ENCODE measurements at places on chromosomes 16 and 17.

DNA sequence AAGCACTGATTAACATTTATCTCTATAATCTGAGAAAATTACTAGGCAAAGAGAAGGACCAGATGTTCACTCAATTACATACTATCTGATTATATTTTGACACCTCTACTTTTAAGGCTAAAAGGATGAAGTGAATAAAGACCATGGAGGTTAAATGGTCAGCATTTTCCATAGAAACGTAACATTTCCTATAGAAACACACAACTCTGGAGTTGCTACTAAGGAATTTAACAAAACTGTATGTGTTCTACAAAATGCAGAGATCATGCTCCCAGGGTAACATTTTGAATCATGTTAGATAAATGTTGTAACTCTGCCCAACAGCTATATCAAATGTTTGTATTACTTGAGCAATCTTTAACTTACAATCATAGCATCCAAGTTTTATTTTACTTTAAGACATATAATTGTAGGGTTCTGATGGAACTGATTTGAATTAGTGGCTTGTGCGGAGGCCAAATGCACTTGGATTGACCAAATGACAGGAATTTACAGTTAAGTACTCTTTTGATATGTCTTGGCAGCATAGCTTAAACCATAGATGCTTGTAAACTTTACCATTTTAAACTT is 97.7 kb downstream of the RPGRIP1L start:
- no peak for ATAC-seq

DNA sequence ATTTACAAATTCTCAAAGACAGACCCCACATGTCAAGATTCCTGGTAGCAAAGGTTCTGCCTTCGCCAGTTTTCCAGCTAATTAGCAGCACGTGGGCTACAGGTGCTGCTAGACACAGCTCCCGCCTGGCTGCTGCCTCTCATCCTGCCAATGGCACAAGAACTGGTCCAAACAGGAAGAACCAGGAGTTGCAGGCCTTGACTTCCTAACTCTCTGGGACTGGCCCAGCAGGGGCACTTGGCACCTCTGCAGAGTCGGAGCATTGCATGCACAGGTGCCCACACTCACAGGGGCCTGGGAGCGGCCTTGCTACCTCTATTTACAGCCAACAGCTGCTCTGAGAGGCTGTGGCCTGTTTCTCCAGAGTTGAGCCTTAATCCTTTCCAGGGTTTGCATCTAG is 39.6 kb downstream of the TK2 start:
- ATAC-seq = no peak

- ATAC-seq = no peak
Observed at GRCh38 chr16:89893642-89894548, 20.5 kb downstream of the TCF25 start.

- peak; percentile 22 for ATAC-seq
Observed at GRCh38 chr16:21156767-21157467, 1.6 kb upstream of the LDAF1 start.

DNA sequence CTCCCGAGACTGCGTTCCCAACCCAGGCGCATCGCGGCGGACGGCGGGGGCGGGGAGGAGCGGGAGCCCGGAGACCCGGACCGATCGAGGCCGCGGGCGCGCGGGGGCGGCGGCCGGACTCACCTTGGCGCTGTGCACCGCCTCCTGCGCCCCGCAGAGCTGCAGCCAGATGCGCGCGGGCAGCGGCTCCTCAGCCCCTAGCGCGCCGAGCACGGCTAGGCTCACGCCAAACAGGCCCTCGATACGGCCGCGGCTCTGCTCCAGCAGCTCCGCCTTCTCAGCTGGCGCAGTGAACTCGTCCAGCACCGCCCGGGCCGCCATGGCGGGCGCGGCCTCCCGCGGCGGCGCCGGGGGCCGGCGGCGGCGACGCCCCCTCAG is 339 bp downstream of the N4BP1 start:
- ATAC-seq = peak; percentile 84

GRCh38 chr16:20611975-20612481 is 35.9 kb upstream of the ACSM2B start:
- peak; percentile 42 for ATAC-seq

DNA sequence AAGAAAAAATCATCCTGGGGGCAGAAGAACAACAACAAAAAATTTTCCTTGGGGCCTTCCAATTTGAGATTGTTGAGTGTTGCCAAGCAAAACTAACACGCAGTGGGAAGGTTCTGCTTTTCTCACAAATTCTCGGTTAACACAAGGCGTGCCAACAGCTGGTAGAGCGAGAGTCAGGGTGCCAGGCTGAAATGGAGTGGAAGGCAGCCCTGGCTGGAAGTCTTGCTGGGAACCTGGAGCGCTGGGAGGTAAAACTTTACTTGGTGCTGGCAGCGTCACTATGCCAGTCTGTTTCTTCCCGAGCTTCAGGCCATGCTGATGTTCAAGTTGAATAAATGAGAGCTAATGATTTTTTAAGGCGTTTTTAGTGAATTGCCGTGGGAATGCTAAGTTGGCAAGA is 189.4 kb downstream of the WWOX start:
- ATAC-seq = no peak

DNA sequence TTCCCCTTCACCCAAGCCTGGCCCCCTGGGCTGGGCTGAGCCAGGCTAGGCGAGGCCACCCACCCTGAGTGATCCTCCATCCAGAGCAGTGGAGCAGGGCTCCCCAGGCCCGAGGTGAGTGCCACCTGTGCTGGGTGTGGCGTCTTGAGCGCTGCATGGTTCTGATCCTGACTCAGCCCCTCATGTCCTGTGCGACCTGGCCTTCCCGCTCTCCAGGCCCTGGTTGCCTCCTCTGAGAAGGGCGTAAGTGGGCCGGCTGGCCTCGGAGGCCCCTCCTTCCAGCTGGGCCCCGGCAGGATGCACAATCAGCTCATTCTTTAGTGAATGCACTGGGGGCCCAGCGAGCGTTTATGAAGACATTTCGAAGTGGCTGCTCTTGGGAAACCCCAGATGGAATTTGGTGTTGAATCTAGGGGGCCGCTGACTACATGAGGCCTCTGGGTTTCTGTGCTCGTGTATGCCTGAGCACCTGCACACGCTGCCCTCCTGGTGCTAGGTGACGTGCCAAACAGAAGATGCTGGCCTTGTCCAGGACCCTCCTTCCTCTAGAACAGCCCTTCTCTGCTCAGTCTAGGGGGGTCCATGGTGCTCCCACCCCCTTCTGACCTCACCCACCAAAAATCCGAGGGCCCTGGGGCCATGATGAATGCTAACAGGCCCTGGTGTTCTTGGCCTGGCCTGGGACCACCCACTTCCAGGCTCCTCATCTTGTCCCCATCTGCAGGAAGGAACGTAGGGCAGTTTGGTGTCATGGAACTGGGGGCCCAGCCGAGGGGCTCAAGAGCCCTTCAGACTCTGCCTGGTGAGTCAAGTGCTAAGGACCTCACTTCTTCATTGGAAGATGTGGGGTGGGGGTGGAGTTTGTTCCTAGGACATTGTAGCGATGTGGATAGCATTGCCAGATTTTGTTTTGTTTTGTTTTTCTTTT is 3.6 kb upstream of the TMEM92 start:
- peak; percentile 20 for ATAC-seq

DNA sequence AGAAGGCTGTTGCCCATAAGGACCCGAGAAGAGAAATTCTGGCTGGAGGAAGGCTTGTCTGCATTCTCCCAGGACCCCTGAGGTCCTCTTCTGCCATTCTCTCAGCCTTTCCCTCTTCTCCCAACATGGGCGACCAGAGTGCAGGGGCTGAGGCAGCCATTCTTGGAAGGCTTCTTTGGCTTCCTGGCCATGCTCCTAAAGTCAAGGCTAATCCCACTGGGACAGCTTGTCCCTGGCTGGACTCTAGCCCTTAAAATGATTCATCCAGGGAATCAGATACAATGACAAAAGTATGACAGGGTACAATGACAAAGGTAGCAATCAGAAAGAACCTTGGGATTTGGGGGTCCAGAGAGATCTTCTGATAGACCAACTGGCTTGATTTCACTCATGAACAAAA is 26.8 kb downstream of the SRL start:
- ATAC-seq = no peak

- peak; percentile 59 for ATAC-seq
Observed at GRCh38 chr16:81315271-81316175, 761 bp downstream of the GAN start.
